ENCODE measurements at places on chromosomes 5 and 9. TPM values are rescaled to one million over a fixed set of nuclear protein-coding genes. Genes with fewer than 3 reads are reported as not detected.

CRHBP gene
- total RNA-seq = 3.5 TPM

GRCh38 chr9:124780060-124780756 lies 3.3 kb downstream of the OLFML2A start:
- H3K4me3 ChIP-seq = no peak overlapping the region
- H3K27ac ChIP-seq = peak overlapping the region; percentile 65
- DNase-seq = no peak
- no peaks in the 10 kb centered on the region for H3K27me3 ChIP-seq

DNA sequence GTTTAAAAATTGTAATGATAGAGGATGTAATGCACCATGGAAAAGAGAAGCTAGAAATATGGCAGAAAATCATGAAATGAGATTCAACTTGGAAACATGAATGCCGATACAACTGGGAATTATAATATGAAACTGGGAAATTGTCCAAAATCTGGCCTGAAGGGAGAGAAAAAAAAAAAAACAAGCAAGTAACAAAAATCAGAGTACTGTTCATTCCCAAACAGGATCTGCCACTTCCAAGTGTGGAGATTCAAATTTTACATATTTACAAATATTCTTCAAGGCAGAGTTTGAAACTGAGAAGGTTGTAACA lies 56.6 kb upstream of the MOCS2 start:
- H3K4me1 ChIP-seq = peaks cover 5% of the 10 kb centered on the region
- no peaks in the 10 kb centered on the region for H3K36me3 ChIP-seq
- no peak for DNase-seq
- no peak overlapping the region for H3K4me3 ChIP-seq
- no peaks in the 10 kb centered on the region for H3K27me3 ChIP-seq

CSF2 gene
- total RNA-seq = not detected

GRCh38 chr9:106784076-106784475 lies 78.9 kb upstream of the ZNF462 start:
- H3K27ac ChIP-seq = no peak overlapping the region
- DNase-seq = no peak
- no peaks in the 10 kb centered on the region for H3K4me1 ChIP-seq
- no peak overlapping the region for H3K4me3 ChIP-seq

- H3K27me3 ChIP-seq = no peaks in the 10 kb centered on the region
- peak overlapping the region; percentile 37 for H3K27ac ChIP-seq
- H3K4me3 ChIP-seq = no peak overlapping the region
- H3K4me1 ChIP-seq = no peaks in the 10 kb centered on the region
- H3K36me3 ChIP-seq = no peaks in the 10 kb centered on the region
These were observed 100.9 kb upstream of the PTGER4 start for GRCh38 chr5:40578501-40579451.

DNA sequence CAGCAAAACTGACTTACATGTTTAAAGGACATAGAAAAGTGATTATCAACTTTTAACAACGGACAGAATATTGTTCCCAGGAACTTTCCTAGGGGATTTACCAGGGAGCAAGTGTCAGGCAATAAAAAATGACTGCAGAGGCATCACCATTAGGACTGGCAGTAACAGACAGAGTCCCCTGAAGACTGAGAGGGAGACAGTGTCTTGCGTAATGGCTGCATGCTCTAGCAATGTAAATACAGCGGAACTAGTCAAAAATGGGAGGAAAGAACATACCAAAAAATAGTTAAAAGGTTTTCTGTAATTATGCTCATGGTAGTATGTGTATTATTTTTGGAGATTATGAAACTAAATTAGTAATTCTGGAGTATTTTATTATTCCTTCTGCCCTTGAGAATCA lies 181.8 kb downstream of the CRB2 start:
- H3K4me1 ChIP-seq = peaks cover 10% of the 10 kb centered on the region
- H3K4me3 ChIP-seq = no peak overlapping the region
- DNase-seq = no peak
- H3K36me3 ChIP-seq = no peaks in the 10 kb centered on the region

DOLK gene
- 8.5 TPM for total RNA-seq

Data from heart right ventricle (tissue), 16 donors.